ENCODE measurements at places on chromosomes 5 and 9. TPM values are rescaled to one million over a fixed set of nuclear protein-coding genes. Genes with fewer than 3 reads are reported as not detected.

DNA sequence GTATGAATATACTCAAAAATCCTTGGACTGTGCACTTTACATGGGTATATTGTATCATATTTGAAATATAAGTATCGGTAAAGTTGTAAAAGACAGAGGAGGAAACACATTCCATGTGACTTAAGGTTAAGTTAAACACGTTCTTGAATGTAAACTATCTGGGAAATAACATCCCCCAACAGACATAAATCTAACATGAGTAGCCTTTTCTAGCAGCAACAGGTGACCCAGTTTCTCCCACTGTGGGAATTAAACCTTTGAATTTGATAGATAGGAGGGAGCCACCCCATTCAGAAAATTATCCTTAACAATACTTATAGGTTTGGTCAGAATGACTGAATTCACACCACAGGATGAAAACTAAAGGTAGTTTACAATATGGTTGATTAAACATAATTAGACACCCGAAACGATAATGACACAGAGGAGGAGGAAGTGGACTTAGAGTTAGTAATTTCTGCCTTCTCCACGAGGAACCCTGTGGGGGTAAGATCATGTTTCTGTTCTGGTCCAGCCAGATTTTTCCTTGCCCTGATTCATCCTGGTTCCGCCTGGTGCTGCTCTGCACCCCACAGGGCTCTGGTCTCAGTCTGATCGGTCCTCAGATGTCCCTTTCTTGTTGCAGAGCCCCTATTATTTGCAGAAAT, 84.6 kb upstream of the DNAH5 start:
- no peak for DNase-seq

Gene LHX6
- 3.5 TPM for polyA plus RNA-seq

- DNase-seq = no peak
Measured at GRCh38 chr9:31536471-31536870, 848.0 kb upstream of the ACO1 start.

- no peak for DNase-seq
Measured at GRCh38 chr5:59685191-59685530, 208.4 kb downstream of the PDE4D start.

- no peak for DNase-seq
Measured at GRCh38 chr9:126152622-126153362, 173.8 kb upstream of the MVB12B start.

DNA sequence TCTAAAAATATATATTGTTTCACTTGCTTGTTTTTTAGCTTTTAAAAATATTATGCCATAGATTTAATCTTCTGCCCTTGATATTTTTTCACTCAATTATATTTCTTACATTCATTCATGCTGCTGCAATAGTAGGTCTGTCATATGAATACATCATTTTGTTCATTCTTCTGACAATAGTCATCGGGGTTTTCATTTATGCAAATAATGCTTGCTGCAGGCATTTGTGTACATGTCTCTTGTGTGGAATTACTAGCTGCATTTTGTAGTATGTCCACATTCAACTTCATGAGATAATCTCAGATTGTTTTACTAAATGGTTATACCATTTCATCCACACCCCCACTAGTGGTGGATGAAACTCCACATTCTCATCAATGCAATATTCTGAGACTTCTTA, 5.3 kb upstream of the PLPP1 start:
- DNase-seq = no peak

- DNase-seq = no peak
Measured at GRCh38 chr9:133705576-133705975, 32.6 kb downstream of the SARDH start.

Gene PKD2L2
- polyA plus RNA-seq = 0.48 TPM

GRCh38 chr5:72021651-72022357, 85.5 kb upstream of the MAP1B start:
- DNase-seq = no peak

All from left kidney (tissue), 8 donors.